Stimulated activated CD8-positive, alpha-beta memory T cell treated with anti-CD3 and anti-CD28 coated beads, Interleukin-4, amount 100 ng/mL, for 4 hours (primary cell): ENCODE measurements at places on chromosomes 16 and 17.

- no peak for DNase-seq
These were observed 342.5 kb downstream of the CPPED1 start for GRCh38 chr16:12461201-12461600.

- DNase-seq: no peak
These were observed 4.4 kb downstream of the BAHCC1 start for GRCh38 chr17:81399481-81400153.

GRCh38 chr16:90046122-90046970 is 27.1 kb upstream of the DBNDD1 start:
- no peak for DNase-seq

- DNase-seq: no peak
These were observed 71.5 kb downstream of the GAS7 start for GRCh38 chr17:10126616-10127501.

GRCh38 chr17:3535253-3535995 is 22.2 kb downstream of the TRPV3 start:
- DNase-seq: peak; percentile 12

GRCh38 chr17:82848022-82848592 is 8.3 kb upstream of the ZNF750 start:
- DNase-seq: peak; percentile 35

DNA sequence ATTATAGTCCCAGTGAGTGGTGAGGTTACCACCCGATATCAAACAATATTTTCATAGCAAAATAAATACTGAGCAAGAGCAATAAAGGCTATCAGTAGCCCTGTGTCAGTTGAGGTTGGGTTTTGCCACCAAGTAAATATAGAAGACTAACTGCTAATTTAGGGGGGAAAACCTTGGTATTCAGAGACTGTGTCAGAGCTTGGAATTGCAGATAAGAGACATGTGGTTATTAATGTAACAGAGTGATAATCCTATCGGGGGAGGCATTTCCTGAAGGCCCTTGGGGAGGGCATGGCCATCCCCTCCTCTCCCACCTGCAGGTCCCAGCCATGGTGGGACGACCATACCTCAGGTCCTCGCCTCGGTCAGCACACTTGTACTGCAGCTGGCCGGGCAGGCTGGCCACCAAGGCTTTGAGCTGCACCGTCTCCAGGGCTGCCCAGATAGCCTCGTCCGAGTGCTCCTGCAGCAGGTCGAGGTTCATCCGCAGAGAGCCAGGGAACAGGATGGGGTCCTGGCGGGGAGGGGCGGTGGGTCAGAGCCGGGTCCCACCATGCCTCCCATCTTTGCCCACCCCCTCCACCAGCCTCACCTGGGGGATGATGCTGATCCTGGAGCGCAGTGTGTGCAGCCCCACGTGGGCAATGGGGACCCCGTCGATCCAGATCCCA is 68.9 kb downstream of the ABCC6 start:
- DNase-seq: no peak

DNA sequence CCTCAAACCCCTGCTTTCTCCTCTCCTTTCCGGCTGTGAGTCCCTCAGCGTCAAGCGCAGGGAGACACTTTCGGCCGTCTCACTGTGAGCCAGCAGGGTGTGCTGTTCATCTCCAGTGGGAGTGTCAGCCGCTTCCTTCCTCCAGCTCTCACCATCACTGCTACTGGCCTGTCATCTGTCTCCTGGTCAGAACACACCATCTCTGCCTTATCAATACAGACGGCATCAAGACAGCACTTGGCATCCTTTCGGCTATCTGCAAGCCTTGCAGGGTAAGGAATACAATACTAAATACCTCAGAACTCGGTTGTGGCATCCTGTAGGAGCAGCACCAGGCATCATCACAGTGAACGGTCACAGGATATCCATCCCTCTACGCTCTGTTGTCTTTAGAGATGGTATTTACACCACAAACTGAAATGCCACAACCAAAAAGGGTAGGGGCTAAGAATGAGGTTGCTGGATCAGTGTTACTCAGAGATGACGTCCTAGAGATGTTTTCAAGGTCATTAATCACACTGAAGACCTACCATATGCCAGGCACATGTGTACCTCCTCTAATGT is 20.7 kb upstream of the CMTM4 start:
- DNase-seq: no peak

DNA sequence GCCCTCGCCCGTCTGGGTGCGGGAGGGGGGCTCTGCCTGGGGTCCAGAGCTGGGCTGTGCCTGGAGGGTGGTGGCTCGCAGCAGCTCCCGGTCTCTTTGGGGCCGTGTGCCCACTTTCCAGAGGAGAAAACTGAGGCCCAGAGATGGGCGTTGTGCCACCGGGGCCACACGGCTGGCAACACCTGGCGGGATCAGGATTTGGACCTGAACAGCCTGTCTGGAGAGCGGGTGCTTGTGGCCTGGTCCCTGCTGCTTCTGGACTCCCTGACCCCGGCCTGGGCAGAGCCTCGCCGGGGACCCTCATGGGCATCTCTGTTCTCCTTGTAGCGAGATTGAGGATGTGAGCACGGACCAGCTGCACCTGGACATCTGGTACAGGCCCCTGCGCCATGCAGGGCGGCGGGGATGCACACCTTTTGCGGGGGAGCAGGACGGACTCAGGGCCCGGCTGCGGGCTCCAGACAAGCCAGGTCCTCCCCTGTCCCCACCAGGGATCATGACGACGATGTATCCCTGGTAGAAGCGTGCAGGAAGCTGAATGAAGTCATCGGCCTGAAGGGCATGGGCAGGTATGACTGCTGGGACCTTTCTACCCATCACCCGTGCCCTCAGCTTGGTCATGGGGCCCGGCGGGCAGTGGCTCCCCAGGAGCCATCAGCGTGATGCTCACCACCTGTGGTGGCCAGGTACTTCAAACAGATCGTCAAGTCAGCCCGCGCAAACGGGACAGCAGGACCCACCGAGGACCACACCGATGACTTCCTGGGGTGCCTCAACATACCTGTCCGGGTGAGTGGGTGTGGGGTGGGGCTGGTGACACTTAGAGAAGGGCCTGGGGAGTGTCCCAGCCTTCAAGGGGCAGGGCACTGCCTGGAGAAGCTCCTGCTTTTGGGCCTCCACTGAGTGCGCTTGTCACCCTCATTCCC is 8.3 kb downstream of the BAIAP3 start:
- no peak for DNase-seq

DNA sequence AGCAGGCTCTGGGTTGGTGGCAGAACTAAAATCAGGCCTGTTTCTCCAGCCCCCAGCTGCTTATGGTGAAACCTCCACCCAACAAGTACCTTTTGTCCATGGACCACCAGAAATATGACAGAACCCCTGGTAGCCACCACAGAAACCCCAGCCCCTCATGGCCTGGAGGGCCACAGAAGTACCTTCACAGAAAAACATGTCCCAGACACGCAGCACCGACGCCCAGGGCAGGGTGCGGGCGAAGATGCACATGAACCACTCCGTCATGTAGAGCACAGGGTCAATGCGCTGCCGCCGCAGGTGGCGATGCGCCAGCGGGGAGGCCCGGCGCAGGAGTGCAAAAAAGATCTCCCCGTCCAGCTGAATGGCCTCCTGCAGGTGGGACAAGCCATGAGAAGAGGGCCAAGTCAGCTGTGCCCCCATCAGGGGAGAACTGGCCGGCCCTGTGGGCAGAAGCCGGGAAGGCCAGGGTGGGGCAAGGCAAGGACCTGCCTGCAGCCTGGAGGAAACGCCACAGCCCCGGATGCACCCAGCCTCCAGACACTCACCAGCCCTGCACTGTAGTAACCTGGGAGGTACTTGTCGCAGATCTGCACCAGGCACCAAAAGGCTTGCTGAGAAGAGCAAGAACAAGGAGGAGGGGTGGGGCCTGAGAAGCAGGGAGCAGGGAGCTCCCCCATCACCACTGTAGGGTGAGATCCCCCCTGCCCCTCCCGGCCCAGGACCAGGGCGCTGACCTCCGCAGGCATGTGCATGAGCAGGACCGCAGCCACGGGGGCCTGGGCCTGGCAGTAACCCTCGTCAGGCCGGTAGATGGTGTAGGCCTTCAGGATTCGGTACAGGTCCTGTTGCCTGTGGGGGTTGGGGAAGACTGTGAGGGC is 4.1 kb upstream of the CD2BP2 start:
- DNase-seq: no peak

DNA sequence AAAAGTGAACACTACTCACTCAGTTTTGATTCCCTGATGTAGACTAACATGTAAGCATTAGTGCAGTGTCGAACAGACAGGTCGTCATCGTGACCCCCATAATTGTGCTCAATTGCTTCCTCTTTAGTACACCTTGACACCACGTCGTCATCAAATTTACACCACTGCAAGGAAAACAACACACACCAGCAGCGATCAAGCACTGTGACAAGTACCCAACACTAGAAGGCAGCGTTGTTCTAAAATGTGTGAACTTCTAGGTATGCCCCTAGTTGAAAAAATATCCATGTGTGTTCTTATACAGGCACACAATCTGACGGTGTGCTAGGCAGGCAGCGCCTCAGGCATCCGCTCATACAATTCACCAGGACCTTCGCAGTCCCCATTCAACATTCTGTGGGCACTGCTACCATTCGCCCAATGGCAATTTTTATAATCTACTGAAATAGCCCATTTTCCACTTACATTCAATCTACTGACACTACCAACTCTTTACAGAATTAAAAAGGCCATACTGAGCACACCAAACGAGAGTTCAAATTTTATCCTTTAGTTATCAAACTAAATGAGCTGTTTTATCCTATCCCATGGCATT is 23.1 kb downstream of the LITAFD start:
- DNase-seq: no peak
